ENCODE measurements at places on chromosomes 1 and 21.

GRCh38 chr1:169873582-169874199 lies 20.0 kb downstream of the SCYL3 start:
- no peak for DNase-seq

DNA sequence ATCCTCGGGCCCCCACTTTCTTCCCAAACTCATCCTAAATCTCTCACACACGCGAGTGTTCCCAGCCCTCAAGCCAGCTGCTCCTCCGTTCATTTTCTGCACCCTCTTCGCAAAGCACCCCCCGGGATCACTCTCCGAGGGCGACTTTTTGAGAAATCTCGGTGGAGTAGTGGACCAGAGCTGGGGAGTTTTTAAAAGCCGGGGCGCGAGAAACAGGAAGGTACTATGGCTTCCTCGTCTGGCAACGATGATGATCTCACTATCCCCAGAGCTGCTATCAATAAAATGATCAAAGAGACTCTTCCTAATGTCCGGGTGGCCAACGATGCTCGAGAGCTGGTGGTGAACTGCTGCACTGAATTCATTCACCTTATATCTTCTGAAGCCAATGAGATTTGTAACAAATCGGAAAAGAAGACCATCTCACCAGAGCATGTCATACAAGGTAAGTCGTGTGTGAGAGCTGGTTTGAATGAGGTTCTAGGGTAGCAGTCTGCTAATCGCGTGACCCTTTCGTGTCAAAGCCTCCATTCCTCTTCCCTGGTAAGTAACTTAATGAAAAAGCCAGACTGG lies 800 bp downstream of the DR1 start:
- no peak for DNase-seq

DNA sequence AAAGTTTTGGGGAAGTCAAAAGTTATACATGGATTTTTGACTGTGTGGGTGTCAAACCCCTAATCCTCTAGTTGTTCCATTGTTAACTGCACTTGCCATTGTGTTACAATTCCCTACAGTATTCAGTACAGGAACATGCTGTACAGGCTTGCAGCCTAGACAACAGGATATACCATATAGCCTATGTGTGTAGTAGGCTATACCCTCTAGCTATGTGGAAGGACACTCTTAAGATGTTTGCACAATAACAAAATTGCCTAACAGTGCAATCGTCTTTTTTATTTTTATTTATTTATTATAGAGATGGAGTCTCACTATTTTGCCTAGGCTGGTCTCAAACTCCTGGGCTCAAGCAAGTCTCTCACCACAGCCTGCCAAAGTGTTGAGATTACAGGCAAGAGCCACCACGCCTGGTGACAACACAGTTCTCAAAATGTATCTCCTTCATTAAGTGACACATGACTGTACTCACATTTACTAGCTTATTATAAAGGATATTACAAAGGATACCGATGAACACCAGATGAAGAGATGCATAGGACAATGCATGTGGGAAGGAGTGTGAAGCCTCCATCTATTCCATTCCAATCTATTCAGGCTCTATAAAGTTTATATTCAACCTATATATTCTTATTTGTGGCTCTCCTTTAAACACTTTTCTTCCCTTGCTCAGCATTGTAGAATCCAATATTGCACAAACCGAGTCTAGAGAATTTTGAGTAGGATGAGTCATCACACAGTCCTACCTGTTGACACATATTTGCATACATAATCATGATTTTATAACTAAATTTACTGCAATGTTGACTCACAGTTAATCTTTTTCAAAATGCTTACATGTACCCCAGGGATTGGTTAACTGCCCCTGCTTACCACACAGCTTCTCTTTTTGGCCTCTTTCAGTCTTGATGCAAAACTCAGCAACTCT lies 28.4 kb upstream of the CEP350 start:
- no peak for DNase-seq

- no peak for DNase-seq
These were observed 136.1 kb upstream of the JUN start for GRCh38 chr1:58919959-58920321.

All from activated CD8-positive, alpha-beta memory T cell treated with anti-CD3 and anti-CD28 coated beads for 1 hour (primary cell).